ENCODE measurements at places on chromosomes 11 and 22.

- DNase-seq, result peak; percentile 80
Measured at GRCh38 chr22:31618057-31618456, 44.0 kb downstream of the PISD start.

GRCh38 chr11:70463478-70464255 lies 65.3 kb downstream of the CTTN start:
- no peak for DNase-seq

GRCh38 chr11:112778877-112779266 lies 182.3 kb upstream of the NCAM1 start:
- no peak for DNase-seq

- no peak for DNase-seq
Measured at GRCh38 chr11:19196432-19196831, 5.4 kb downstream of the CSRP3 start.

DNA sequence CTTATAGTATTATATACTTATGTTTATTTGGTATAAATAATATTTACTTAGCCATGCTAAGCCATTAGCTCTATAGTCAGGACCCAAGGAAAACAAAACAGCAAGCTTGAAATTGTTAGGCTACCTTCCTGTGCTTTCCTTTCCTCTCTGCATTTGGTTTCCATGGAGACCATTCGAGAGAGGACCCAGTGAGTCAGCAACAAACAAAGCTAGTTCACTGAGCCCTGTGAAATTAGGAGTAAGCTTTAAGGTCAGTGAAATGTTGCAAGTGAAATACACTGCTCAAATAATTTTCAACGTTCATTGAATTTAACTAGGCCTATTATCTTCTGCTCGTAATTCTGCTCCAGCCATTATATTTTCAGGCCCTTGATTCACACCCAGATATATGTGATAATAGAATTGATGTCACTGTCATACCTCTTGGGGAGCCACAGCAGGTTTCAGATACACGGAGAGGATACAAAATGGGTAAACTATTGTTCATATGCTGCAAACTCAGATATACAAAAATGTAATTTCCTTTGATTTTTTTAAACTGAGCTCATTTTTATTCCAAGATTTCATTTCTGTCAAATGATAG lies 9.1 kb upstream of the OR10D3 start:
- peak; percentile 92 for DNase-seq

- no peak for DNase-seq
Measured at GRCh38 chr11:94494126-94494680, 419 bp downstream of the ANKRD49 start.

GRCh38 chr11:126660321-126660720 lies 304.8 kb downstream of the ST3GAL4 start:
- no peak for DNase-seq

DNA sequence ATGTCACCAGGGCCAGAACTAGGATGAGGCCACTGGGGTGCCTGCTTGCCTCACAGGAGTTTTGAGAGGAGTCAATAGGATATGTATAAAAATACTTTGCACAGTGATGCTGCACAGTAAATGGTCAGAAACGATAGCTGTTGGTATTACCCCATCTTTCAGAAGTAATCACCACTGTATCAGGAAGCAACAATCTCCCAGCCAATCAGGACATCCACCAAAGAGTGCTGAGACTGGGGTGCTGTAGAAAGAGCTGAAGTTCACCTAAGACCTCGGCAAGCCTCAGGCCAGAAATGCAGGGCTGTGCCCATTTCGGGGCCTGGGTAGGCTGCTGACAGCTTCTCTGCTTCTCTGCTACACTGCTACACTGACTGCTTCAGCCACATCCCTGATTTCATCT lies 17.4 kb downstream of the LMO2 start:
- no peak for DNase-seq

GRCh38 chr22:17523925-17524324 lies 39.4 kb upstream of the SLC25A18 start:
- no peak for DNase-seq

GRCh38 chr11:120561286-120561685 lies 49.7 kb downstream of the GRIK4 start:
- no peak for DNase-seq

- no peak for DNase-seq
Measured at GRCh38 chr11:79208126-79208525, 232.7 kb downstream of the TENM4 start.

DNA sequence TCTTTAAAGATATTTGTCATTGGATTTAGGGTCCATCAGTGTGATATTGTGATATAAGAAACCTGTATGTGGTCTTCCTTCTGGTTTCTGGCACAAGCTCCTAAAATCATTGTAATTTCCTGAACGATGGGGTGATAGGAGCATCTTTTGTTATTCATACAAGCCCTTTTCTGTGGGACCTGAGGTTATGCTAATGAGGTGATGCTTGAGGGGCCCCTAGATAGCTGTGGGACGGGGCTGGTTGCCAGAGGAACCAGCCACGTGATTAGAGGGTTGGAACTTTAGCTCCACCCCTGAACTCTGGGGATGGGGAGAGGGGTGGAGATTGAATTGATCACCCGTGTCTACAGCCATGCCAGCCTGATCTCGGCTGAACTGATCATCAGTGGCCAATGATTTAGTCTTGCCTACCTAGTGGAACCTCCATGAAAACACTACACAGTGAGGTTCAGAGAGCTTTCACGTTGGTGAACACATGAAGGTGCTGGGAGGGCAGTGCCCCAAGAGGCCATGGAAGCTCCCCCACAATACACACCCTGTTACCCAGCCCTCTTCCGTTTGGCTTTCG lies 62.8 kb downstream of the BCR start:
- no peak for DNase-seq

DNA sequence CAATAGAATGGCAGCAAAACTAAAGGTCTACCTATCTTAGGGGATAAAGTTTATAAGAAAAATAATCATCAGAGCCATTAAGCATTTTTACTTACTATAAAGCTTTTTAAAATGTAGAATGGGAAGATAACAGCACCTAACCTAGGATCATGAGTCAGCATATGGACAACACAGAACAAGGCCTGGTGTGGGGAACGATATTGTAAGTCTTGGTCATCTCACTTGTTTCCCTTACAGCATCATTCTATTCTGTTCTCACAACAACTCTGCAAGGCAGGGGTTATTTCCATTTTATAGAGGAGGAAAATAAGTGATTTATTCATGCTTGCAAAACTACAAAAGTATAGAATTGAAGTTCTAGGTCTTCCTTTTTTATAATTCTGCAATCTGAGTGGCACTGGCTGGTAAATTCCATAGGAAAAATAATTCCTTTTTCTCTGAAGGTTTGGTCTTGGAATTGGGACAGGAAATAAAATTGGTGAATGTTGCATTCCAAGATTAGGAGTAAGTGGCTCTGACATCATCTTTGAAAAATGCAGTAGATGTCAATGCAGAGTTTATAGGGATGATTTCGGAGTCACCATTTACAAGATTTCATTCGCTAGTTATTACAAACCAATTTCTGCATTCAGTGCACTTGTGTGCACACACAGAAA lies 423.0 kb downstream of the DYNC2H1 start:
- DNase-seq, result no peak

DNA sequence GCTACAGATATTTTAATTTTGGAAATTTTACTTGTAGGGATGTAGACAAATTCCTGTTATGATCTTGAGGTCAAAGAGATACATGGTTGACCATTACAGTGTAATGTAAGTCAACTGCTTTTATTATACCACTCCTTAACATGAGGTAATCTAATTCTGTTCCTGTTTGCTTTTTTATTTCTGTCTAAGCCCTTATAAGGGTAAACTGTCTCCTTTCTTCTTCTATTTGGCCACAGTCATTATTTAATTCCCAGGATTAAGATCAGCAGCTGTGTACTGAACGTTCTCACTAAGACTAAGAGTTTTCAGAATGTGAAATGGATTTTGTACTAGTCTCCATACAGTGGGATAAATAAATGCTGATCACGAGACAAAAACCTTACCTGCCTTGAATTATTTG lies 32.8 kb downstream of the C2CD3 start:
- no peak for DNase-seq

DNA sequence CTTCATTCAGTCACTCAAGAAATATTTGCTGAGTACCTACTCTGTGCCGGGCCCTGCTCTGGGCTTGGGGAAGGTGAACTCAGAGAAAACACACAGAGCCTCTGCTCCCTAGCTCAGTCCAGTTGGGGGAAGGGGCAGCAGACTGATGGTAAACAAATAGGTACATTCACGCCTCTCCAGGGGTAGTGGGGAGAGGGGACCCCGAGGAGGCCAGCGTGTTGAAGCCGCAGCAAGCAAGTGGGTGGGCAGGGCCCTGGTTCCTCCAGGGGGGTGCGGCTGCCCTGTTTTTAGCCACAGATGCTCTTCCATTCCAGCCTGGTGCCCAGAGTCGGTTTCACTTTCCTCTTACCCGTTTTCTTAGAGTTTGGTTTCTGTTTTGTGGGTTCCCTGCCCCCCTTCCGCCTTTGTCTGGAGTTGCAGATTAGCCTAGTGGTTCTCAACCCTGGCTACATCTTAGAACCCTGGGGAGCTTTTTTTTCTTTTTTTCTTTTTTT lies 8.7 kb downstream of the DRAP1 start:
- no peak for DNase-seq

- no peak for DNase-seq
Measured at GRCh38 chr11:27717801-27718229, 17.6 kb upstream of the BDNF start.

DNA sequence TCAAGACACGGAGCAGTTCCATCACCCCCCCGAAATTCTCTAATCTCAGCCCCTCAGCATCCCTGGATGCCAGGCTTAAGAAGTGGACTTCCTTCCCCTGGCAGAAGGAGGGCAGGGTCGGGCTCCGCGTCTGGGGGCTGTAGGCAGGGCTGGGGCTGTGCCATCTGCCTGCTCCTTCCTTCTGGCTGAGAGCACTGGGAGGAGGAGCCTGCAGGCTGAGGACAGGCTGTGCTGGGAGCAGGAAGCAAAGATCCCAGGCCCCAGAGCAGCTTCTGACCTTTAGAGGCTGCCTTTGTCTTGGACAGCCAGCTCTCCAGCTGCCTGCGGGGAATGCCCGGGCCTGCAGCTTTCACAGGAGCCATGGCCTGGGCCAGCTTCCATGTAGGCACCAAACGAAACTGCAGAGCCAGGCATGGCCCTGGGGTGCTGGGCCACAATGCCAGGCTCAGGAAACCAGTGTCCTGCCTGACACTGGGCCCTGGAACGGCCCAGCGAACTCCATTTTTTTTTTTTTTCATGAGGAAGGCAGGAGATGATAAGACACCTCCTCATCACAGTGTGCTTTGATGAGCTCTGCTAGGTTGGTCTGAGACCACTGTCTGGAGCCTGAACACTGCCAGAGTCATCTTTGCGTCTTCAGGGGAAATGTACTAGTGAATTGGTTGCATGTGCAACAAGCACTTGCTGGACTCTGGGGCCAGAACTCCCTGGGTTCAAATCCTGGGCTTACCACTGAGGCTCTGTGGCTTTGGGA lies 67.9 kb downstream of the MCM5 start:
- no peak for DNase-seq

DNA sequence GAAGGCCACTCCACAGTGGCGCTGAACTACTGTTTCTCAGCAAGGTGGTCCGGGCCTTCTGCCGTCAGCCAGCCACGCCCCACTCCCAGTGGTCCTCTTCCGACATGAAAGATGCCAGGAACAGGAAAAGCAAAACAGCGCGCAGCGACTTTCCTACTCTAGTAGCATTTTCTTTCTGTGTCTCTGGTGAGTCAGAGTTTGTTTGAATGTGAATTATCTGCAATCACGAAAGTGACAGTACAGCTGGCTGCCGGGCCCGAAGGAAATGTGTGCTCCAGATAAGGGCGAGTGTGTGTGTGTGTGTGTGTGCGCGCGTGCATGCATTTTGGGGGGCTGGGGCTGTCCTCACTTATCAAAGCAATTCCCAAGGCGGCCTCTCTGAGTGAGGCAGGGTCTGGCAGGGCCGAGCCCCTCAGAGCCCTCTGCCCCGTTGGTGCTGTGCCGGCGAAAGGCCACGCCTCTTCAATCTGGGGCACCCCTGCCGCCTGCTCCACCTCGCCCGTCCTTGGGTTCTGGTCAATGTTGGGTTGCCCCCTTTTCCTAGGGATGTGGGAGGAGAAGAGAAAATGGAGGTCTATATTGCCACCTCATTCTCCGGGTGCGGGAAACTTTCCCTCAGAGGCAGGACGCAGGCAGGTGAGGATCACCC lies 288.5 kb downstream of the KIRREL3 start:
- DNase-seq, result no peak

DNA sequence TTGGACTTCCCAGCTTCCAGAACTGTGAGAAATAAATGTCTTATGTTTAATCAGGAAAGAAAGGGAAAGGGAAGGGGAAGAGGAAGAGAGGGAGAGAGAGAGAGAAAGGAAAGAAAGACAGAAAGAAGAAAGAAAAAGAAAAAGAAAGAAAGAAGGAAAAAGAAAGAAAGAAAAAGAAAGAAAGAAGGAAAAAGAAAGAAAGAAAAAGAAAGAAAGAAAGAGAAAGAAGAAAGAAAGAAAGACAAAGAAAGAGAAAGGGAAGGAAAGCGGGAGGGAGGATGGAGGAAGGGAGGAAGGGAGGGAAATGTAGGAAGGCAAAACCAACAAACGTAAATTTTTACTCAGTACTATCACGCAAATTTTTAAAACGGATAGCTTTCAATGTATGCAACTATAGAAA lies 2281.8 kb downstream of the LRRC4C start:
- DNase-seq, result no peak

GRCh38 chr22:36470994-36471331 lies 10.5 kb downstream of the TXN2 start:
- no peak for DNase-seq

DNA sequence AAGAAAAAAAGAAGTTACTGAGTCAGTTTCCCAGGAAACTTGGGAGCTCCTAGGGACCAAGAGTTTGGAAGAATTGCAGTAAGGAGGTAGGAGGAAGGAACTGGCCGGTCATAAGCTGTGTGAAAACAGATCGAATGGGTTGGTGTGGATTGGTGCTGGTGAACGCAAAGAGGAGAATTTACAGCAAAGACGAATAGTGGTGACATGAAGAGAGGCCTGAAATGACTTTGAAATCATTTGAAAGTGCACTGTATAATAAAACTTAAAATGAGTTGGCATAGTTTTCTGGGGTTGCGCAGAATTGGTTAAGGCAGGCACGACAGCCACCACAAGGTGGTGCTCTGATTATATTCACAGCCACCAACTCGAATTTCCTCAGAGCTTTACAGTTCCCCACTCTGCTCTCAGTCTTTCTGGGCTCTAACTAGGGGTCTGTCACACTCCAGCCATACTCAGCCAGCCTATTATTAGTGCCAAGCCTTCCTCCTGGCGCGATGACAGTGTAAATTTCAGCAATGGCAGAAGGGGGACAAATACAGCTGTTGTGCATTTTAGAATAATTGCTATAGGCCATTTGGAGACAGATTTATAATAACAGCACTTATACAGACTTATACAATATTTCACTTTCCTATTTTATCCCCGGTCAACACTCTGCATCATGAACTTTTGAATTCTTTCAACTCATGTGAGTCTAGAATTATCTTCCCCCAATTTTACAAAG lies 8.3 kb upstream of the HTR3B start:
- DNase-seq, result peak; percentile 46

- DNase-seq, result no peak
Measured at GRCh38 chr11:1410366-1411291, 20.9 kb downstream of the BRSK2 start.

DNA sequence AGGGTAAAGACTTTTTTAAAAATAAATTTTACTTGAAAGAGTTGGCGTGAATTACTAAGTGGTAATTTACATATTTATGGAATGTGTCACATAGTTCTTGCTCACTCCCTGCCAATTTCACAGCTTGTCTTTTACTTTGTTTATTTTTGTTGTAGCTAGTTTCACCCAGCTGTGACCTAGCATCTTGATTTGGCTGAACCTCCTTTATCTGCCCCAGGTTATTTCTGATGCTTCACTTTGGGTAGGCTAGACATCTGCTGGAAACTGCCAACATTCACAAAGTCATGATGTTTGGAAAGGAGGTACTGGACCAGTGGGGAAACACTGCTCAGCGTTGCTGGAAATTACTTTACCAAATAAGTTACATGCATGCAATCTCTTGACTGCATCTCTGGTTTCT lies 1676.0 kb upstream of the RAG2 start:
- no peak for DNase-seq
